ENCODE measurements at places on chromosomes 7 and 10. TPM values are rescaled to one million over a fixed set of nuclear protein-coding genes. Genes with fewer than 3 reads are reported as not detected.
A peak's percentile ranks its signal among the peaks of the same experiment; 100 is the strongest.

SEMA3E gene
- total RNA-seq: not detected

GRCh38 chr7:74017125-74017524, 10.8 kb upstream of the ELN start:
- DNase-seq: no peak
- no peaks in the 10 kb centered on the region for H3K36me3 ChIP-seq
- H3K27ac ChIP-seq: no peak overlapping the region
- H3K27me3 ChIP-seq: no peaks in the 10 kb centered on the region

MYH16 gene
- not detected for total RNA-seq

AP4M1 gene
- total RNA-seq: 2.8 TPM

DNA sequence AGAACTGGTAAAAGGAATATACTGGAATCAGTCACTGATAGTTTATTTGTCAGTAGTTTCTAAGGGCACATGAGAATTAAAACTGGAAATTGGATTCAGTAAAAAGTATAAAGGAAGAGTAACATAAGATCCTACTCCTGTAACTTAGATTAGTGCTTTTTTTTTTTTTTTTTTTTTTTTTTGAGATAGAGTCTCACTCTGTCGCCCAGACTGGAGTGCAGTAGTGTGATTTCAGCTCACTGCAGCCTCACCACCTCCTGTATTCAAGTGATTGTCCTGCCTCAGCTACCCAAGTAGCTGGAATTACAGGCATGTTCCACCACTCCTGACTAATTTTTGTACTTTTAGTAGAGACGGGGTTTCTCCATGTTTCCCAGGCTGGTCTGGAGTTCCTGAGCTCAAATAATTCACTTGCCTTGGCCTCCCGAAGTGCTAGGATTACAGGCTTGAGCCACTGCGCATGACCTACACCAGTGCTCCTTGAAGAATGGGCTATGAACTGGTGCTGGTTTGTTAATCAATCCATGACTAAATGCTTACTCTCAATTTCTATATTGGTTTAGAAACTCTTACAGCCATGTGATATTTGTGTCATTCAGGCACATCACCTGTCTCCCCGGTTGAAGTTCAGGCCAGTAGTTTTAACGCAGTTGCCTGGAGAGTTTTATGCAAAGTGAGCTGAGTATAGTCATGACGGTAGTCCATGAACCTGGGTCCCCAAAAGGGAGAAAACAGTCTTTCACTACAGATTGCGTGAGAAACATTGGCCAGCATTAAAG, 65.0 kb downstream of the ZEB1 start:
- H3K27me3 ChIP-seq: no peaks in the 10 kb centered on the region
- no peak overlapping the region for H3K4me3 ChIP-seq
- H3K27ac ChIP-seq: no peak overlapping the region
- H3K4me1 ChIP-seq: peaks cover 2% of the 10 kb centered on the region

DNA sequence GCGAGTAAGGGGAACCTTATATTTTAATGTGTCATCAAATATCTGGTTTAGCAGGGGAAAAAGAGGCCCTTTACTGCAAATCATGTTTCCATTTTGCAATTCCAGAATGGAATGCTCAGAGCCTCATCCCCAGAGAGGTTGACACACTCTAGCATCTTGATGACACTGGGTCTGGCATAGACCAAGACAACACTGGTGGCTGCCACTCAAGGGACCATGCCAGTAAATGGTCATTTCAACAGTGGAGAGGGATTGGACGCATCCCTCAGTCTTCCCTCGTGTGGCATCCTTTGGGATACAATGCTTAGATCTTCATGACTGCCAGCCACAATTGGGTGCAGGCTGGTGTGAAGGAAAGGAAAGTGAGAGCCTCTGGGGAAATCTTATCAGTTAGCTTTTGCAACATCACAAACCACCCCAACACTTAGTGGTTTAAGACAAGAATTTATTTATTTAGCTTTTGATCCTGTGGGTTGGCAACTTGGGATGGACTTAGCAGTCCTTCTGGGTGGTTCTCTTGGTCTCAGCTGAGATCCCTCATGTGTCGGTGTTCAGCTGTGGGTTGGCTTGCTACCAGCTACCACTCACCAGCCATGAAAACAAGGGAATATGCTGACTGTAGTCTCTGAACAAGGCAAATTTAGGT, 21.6 kb downstream of the TACC2 start:
- H3K27me3 ChIP-seq: no peaks in the 10 kb centered on the region
- no peak overlapping the region for H3K27ac ChIP-seq
- no peaks in the 10 kb centered on the region for H3K36me3 ChIP-seq
- no peak overlapping the region for H3K4me3 ChIP-seq
- no peak for DNase-seq

ZNF853 gene
- 2.7 TPM for total RNA-seq

TEX36 gene
- total RNA-seq: not detected

DNA sequence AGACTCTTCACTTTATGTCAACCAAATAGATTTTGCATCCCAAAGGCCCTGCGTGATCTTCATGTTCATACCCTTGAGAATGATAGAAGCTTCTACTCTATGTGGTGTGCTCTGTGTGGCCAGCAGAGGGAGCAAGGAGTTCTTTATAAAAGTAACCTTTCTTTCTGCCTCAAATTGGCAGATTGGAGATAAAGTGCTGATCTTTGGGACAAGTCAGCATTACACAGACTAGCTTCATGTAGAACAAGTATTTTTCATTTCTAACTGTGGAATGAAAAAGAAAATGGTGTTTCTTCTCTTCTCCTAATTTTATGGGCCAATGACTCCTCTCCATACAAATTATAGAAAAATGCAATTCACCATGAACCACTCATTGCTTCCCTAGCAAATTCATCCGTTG, 1214.1 kb downstream of the SORCS1 start:
- H3K27me3 ChIP-seq: no peaks in the 10 kb centered on the region
- no peak for DNase-seq
- no peak overlapping the region for H3K4me3 ChIP-seq

GRCh38 chr7:35480806-35481205, 214.1 kb downstream of the HERPUD2 start:
- no peak for DNase-seq
- H3K27ac ChIP-seq: no peak overlapping the region
- no peaks in the 10 kb centered on the region for H3K36me3 ChIP-seq
- no peaks in the 10 kb centered on the region for H3K4me1 ChIP-seq

DNA sequence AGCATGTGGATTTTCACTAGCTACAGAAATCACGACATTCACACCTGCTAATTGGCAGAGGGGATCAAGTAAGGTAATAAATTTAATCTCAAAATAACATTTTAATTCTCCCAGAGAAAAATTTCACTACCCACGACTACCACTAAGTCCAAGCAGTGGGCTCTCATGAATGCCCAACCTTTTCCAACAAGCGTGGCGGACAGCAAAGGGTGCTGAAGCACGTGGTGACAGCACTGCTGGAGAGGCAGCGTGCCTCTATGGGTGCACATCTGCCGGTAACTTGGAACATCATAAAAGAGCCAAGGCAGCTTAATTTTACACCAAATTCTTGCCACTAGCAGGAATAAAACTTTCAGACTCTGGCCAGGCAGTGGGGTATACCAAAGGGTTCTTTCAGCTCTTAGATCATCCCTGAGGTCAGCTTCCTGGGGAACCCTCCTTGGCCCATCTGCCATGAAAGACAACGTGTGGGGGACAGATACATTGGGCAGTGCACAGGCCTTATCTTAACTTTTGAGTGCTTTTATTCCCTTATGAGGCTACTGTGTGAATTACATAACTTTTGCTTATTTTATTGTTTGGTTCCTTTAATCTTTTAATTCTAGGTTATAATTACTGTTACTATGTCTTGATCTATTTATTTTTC, 206.7 kb upstream of the KCTD7 start:
- DNase-seq: no peak
- H3K27ac ChIP-seq: no peak overlapping the region
- no peaks in the 10 kb centered on the region for H3K27me3 ChIP-seq
- H3K36me3 ChIP-seq: peaks cover 3% of the 10 kb centered on the region
- H3K4me3 ChIP-seq: no peak overlapping the region

BAIAP2L1 gene
- 0.33 TPM for total RNA-seq

DNA sequence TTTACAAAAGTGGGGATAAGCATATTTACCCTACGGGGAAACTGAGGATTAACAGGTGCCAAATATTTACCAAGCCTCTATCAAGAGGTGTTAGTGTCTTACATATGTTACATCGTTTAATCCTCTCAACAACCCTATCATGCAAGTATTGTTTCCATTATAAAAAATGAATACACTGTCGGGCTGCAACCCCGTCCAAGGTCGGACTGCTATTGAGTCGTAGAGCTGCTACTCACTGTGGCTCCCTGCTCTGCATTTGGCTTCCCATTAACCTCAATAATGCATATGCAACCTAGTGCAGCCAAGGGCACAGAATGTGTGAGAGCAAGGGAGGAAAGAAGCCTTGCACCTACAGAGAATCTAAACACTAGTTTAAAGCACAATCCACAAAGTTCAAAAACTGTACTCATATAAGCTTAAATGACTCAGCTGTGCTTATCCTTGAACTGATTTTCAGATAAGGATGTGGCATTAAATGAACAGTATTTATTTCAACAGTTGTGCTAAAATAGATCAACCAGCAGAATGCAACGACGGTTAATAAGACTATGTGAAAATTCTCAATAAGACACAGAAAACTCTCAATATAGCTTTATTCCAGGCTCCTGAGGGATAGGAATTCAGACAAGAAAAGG, 49.9 kb downstream of the UBE2H start:
- no peak for DNase-seq
- no peak overlapping the region for H3K4me3 ChIP-seq
- no peaks in the 10 kb centered on the region for H3K27me3 ChIP-seq
- no peak overlapping the region for H3K27ac ChIP-seq

GRCh38 chr7:7916064-7916463, 52.5 kb upstream of the GLCCI1 start:
- DNase-seq: no peak
- no peaks in the 10 kb centered on the region for H3K36me3 ChIP-seq
- no peak overlapping the region for H3K4me3 ChIP-seq
- no peaks in the 10 kb centered on the region for H3K27me3 ChIP-seq

DNA sequence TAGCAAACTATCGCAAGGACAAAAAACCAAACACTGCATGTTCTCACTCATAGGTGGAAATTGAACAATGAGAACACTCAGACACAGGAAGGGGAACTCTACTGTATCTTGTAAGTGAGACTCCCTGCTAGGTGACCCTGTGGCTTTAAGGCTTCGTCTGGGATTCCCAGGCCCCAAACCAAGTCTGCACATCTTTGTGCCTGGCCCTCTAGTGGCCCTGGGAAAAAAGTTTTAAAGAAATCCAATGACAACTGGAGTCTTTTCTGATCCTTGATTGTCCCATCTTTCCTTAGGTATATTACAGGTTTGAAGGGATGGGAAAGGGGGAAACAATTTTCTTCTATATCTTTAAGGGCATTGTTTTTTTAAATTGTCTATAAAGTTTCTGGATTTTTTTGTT, 10.6 kb upstream of the LIPM start:
- no peak for DNase-seq
- H3K4me3 ChIP-seq: no peak overlapping the region
- H3K27me3 ChIP-seq: no peaks in the 10 kb centered on the region
- no peak overlapping the region for H3K27ac ChIP-seq
- peaks cover 3% of the 10 kb centered on the region for H3K4me1 ChIP-seq
- no peaks in the 10 kb centered on the region for H3K36me3 ChIP-seq

MBLAC1 gene
- 4.4 TPM for total RNA-seq

PTF1A gene
- total RNA-seq: not detected

GRCh38 chr10:80072584-80072983, 5.9 kb upstream of the TMEM254 start:
- DNase-seq: no peak
- H3K27ac ChIP-seq: no peak overlapping the region
- no peaks in the 10 kb centered on the region for H3K36me3 ChIP-seq
- no peak overlapping the region for H3K4me3 ChIP-seq

HOXA2 gene
- not detected for total RNA-seq

DNA sequence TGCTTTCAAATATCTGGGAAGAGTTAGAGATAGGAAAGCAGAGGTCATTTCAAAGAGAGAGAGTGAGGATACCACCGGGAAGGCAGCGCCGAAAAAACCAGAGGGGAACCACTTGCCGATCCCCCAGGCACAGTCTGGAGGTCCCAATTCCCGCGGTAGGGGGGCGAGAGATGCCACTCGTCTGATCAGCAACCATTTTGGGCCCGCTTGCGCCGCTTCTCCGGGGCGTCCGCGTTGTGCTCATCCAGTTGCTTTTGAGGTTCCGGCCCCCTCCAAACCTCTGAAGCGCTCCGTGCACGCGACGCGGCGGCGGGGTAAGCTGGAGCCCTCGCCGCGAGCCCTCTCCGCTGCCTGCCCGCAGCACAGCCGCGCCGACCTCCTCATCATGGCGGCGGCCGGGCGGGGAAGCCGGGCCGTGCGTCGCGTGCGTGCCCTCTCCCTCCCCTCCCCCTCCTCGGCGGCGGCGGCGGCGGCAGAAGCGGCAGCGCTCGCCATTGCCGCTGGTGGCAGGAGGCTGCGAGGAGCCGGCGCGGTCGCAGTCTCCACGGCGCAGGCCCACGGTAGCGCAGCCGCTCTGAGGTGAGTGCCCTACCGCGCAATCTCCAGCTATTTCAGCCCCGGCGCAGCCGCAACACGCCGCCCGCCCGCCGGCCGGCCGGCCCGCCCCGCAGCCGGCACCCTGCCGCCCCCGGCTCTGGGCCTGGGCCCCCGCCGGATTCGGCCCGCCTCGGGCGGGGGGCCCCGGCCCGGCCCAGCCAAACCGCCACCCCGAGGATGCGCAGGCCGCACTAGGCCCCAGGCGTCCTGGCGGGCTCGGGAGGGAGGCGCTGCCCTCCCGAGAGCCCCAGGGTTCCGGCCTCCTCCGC, at the start of gene NRF1:
NRF1 (plus strand) TSS at position 475 of the 866 bp plus-strand sequence. CDS start 45,632 bp downstream, outside the sequence.
- H3K36me3 ChIP-seq: peaks cover 6% of the 10 kb centered on the region
- DNase-seq: peak; percentile 93
- peak within 1 kb of the TSS; percentile 75 for H3K27ac ChIP-seq
- no peaks in the 10 kb centered on the region for H3K27me3 ChIP-seq

DNA sequence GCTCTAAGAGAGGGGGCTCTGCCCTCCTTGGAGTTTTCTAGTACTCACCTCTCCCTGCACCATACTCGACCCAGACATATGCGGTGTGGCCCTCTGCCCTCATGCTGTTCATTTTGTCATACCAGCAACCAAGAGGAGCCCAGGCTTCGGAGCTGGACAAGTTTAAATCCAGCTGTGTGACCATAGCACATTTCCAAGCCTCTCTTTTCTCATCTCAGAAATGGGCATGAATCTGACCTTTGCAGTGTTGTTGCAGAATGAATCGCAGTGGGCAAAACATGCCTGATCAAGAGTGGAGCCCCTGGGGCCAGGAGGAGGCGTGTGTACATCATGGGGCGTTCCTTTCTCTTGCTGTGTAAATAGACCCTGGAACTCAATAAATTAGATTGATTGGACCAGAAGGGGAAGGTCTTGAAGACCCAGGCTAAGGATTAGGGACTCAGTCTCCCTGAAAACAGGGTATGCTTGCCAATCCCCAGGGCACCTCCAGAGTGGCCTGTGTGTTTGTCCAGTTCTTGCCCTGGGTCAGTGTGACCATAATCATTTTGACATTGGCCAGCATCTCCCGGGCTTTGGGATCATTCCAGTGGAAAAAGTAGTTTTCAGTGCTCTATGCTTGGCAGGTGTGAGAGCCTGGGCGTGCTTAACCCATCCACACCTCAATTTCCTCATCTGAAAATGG, 59.6 kb downstream of the ZMIZ1 start:
- no peak overlapping the region for H3K27ac ChIP-seq
- no peak overlapping the region for H3K4me3 ChIP-seq
- H3K36me3 ChIP-seq: peaks cover 11% of the 10 kb centered on the region

GRCh38 chr7:47401611-47402570, 180.0 kb downstream of the TNS3 start:
- no peaks in the 10 kb centered on the region for H3K4me1 ChIP-seq
- H3K4me3 ChIP-seq: no peak overlapping the region
- H3K27ac ChIP-seq: no peak overlapping the region
- H3K36me3 ChIP-seq: no peaks in the 10 kb centered on the region
- no peaks in the 10 kb centered on the region for H3K27me3 ChIP-seq

- H3K4me1 ChIP-seq: no peaks in the 10 kb centered on the region
- peaks cover 41% of the 10 kb centered on the region for H3K27me3 ChIP-seq
- H3K36me3 ChIP-seq: no peaks in the 10 kb centered on the region
- no peak overlapping the region for H3K4me3 ChIP-seq
These were observed 339.9 kb downstream of the DNAJB6 start for GRCh38 chr7:157676456-157677255.
